K562 (cell line): ENCODE measurements at places on chromosomes 2 and 18. TPM values are rescaled to one million over a fixed set of nuclear protein-coding genes. Genes with fewer than 3 reads are reported as not detected.

The C1QL2 gene
- not detected in 2 replicates for total RNA-seq

The CD8B gene
- total RNA-seq = 0.18 TPM in 1 of 2 replicates, not detected in the other

- DNase-seq = no peak
These were observed 25.9 kb upstream of the SGPP2 start for GRCh38 chr2:222398446-222398885.

- DNase-seq = no peak
These were observed 28.1 kb downstream of the CAMKMT start for GRCh38 chr2:44389895-44390294.

- no peak for DNase-seq
These were observed 1.0 kb upstream of the ZNF532 start for GRCh38 chr18:58863539-58864145.

DNA sequence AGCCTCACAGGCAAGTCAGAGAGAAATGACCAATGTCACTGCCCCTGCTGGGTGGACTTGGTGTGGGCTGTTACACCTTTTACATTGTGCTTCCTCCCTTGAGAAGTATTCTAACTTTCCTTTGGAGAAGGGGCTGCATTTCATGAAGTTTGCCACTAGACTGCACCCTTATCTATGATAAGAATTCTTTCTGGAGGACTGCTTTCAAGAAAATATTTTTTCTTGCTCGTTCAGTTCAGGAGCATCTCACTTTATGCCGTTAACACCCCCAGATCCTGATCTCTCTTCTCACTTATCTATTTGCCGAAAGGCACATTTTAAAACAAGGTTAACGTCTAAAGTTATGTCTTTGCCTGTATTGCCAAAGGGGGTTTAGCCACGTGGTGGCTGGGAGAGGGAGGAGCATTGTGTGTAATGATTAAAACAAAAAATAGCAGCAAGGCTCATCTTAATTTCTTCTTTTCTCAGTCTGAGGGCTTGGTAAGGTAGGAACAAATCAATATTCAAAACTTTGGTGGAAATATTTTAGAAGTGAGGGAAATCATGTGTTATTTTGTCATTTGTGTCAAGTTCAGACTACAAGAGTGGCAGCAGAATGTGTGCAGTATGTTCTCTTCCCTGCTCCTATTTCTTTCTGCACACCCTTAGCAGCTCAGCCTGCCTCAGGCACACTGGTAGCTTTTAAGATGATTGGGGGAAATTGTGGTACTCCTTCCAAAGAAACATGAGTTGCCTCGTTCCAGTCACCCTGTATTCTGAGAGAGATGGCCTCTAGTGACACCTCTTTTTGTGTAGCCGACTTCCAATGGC is 1.6 kb upstream of the IGFBP5 start:
- no peak for DNase-seq

DNA sequence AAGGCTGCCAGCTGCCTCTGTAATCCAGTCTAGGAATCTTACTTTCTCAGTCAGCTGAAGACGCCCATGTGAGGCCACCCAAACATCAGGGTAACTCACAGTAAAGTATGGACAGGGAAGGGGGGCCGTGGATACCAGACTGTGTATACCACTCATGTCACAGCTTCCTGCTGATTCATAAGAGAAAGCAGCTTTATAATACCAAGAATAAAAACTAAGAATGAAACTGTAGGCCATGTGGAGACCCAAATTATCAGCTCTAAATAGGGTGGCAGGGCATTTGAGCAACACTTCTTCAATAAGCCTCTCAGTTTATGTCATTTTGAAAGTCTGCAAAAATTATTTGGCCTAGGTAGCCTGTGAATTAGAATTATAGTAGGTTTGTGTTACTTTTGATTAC is 115.0 kb upstream of the CDCA7 start:
- no peak for DNase-seq

- no peak for DNase-seq
These were observed 101.8 kb upstream of the MYCN start for GRCh38 chr2:15838481-15839090.
